ENCODE measurements at places on chromosomes 12 and 14.

- no peak for DNase-seq
Measured at GRCh38 chr12:5809586-5809985, 135.5 kb downstream of the ANO2 start.

DNA sequence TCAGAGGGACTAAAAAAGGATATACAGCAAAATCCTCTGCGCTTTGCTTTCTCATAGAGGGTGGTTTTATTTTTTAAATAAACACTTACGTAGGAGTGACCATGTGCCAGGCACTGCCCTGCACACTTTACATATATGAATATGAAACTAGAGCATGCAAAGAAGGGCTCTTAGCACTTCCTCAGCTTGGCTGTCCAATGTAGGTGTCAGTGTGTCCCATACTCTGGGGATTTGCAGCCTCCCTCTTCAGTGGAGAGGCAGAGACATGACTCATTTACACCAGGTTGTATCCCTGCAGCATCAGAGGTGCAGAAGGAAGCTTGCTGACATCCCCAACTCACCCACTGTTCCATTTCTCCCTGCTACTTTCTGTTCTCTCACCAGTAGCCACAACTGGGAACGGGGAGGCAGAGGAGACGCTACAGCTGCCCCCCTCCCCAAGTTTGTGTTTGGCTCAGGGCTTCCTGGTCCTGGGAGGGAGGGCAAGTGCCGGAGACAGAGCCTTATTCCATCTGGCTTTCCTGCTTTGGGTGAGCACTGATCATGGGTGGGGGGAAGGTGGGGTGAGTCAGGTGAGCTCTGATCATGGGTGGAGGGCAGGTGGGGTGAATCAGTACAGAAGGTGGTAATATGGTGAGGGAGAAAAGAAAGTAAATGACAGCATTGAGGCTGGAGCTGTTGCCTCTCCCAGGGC is 4.9 kb upstream of the KRT5 start:
- no peak for DNase-seq

DNA sequence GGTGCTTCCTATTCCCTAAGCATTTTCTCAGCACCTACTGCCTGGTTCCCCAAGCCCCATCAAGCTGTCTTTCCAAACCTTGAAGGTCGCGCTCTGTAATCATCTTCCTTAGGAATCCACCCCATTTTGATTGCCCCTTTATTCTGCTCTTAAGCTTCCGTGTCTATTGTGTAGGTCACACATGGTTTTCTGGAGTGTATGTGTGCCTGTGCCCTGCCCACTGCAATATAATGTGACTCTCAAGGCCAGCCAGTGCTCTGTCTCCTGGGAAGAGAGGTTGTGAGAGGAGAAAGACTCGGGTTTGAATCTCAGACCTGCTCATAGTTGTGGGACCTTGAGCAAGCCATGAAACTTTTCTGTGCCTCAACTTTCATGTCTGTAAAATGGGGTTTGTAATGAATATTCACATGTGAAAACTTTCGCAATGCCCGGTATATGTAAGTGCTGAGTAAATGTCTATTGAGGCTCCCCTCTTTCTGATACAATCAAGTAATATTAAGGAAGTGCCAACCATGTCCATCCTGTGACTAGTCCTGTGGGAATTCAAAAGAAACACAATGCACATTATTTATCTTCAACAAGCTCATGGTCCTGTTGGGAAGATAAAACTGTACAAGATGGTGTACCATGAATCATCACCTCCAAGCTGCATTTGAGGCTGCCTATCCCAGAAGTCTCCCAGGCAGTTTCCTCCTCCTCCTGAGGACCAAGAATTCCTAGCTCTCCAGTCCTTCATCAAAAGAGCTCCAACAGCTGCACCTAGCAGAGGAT is 774 bp upstream of the KRT75 start:
- no peak for DNase-seq

GRCh38 chr12:120791669-120792176 is 66.1 kb downstream of the ACADS start:
- DNase-seq = no peak

GRCh38 chr12:115910057-115910456 is 367.4 kb downstream of the MED13L start:
- DNase-seq = peak; percentile 73

- DNase-seq = no peak
Measured at GRCh38 chr12:79847417-79847816, 87.5 kb downstream of the PPP1R12A start.

DNA sequence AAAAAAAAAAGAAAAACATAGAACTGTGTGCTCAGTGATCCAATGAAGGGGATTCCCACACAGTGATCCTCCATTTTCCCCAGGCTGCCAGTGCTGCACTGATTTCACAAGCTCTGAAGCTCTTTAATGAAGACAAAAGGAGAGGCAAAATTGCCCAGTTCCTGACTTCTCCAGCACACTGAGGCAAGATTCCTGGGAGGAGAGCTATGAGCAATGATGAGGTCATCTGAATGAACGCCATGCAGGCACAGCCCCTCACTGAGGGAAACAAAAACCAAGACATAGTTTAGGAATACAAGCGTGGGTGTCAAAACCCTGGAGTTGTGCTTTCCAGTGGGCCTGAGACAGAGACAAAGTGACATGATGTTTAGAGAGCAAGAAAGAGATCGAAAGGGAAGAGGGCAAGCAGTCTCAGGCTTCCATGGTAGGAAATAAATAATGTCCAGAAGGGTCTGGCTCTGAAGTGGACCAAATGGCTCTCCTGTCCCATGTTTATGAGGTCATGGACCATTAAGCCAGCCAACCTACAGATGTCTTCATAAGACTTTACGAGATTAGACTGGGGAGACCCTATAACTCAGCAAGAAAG is 40.9 kb upstream of the SMUG1 start:
- DNase-seq = no peak

GRCh38 chr12:17588968-17589367 is 501.0 kb downstream of the RERGL start:
- peak; percentile 27 for DNase-seq

GRCh38 chr12:48618541-48618940 is 48.7 kb upstream of the LALBA start:
- peak; percentile 68 for DNase-seq

- peak; percentile 47 for DNase-seq
Measured at GRCh38 chr14:99576304-99576703, 27.7 kb downstream of the CCDC85C start.

DNA sequence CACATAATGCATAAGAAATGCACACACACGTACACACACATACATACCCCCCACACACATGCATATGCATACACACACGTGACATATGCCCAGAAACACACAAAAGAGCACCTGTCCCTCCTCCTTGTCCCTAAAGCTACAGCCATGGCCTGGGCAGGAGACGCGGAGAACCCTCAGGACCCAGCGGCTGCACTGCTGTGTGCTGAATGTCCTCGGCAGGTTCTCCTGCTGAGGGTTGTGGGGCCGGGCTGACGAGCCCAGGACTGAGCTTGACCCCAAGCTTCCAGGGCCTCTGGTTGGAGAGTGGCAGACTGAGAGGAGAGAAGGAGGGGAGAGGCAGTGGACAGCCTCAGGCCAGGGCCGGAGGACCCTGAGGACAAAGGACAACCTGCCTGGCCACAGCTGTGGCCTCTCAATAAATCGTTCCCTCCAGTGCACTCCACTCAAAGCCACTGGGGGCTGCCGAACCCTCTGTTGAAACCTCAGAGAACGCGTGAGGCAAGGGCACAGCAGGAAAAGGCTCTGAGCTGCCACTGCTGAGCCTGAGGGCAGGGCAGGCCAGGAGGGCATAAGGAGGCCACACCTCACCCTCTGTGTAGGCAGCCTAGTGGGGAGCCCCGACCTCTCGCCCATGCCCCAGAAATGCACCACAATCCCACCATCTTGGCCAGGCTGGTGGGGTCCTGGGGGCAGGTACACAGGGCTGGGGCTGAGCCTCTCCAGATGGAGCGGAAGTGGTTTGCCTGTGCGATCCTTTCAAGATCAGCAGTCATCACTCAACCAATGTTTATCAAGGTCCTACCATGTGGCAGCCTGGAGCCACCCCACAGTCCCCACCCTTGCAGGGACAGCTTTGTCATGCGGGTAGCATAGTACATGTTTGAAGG is 3.1 kb downstream of the CACNA2D4 start:
- no peak for DNase-seq
